ENCODE measurements at places on chromosomes 11 and 22. TPM values are rescaled to one million over a fixed set of nuclear protein-coding genes. Genes with fewer than 3 reads are reported as not detected.

Gene DRICH1
- 1.2 TPM for total RNA-seq

Gene POU2AF1
- 0.48 TPM for total RNA-seq

- H3K27me3 ChIP-seq = no peaks in the 10 kb centered on the region
- H3K27ac ChIP-seq = no peak overlapping the region
- peaks cover 7% of the 10 kb centered on the region for H3K4me1 ChIP-seq
- DNase-seq = no peak
Observed at GRCh38 chr22:37844904-37845329, 783 bp upstream of the ANKRD54 start.

DNA sequence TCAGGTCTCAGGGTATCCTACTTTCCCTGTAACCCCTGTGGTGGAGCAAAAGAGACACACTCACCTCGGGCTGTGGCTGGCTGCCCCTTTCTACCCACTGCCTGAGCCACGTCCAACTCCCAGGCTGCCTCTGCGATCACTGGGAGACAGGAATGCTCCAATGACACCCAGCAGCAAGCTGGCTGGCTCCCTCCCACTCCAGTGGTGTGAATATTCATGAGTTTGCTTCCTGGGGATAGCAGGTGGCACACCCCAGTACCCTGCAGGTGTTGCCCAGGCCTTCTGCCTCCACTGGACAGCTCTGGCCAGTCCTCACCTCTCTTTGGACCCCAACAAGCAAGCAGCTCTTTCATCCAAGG lies 9.7 kb downstream of the GAL3ST1 start:
- no peak for DNase-seq
- no peak overlapping the region for H3K4me3 ChIP-seq
- H3K27ac ChIP-seq = no peak overlapping the region
- H3K4me1 ChIP-seq = no peaks in the 10 kb centered on the region

Gene ANO1
- total RNA-seq = 8.6 TPM

DNA sequence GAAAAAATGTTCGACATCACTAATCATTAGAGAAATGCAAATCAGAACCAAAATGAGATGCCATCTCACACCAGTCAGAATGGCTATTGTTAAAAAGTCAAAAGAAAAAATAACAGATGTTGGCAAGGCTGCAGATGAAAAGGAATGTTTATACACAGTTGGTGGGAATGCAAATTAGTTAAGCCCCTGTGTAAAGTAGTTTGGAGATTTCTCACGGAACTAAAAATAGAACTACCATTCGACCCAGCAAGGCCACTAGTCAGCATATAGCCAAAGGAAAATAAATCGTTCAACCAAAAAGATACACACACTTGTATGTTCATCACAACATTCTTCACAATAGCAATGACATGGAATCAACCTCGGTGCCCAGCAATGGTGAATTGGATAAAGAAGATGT lies 503.2 kb downstream of the OPCML start:
- H3K4me3 ChIP-seq = no peak overlapping the region
- no peaks in the 10 kb centered on the region for H3K4me1 ChIP-seq
- no peak overlapping the region for H3K27ac ChIP-seq
- no peak for DNase-seq
- H3K27me3 ChIP-seq = no peaks in the 10 kb centered on the region

DNA sequence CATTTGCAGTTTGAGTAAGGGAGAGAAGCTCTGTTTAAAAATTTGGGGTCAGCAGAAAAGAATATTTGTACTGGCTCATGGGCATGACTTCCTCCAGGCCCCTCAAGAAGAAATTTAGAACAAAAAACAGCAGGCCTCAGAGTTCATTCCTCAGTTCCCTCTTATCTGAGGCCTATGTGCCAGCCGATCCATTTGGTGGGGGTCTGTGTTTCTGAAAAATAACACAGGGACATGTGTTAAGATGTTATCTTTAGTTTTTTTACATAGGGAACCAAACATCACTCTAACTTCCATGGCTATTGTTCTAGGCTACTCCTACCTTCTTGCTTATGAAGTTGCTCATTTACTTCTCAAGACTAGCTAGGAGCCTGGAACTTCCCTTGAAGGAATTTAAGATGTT lies 16.2 kb upstream of the HSD17B12 start:
- no peaks in the 10 kb centered on the region for H3K4me1 ChIP-seq
- no peak overlapping the region for H3K27ac ChIP-seq
- no peaks in the 10 kb centered on the region for H3K27me3 ChIP-seq
- no peak for DNase-seq

GRCh38 chr11:119421941-119422808 lies 797 bp downstream of the THY1 start:
- no peak overlapping the region for H3K27ac ChIP-seq
- no peaks in the 10 kb centered on the region for H3K27me3 ChIP-seq
- H3K36me3 ChIP-seq = no peaks in the 10 kb centered on the region
- peaks cover 5% of the 10 kb centered on the region for H3K4me1 ChIP-seq
- no peak for DNase-seq
- H3K4me3 ChIP-seq = peak overlapping the region; percentile 42

GRCh38 chr11:127816962-127817361 lies 770.4 kb downstream of the ETS1 start:
- DNase-seq = no peak
- no peaks in the 10 kb centered on the region for H3K36me3 ChIP-seq
- no peak overlapping the region for H3K27ac ChIP-seq
- H3K4me1 ChIP-seq = no peaks in the 10 kb centered on the region
- no peaks in the 10 kb centered on the region for H3K27me3 ChIP-seq
- no peak overlapping the region for H3K4me3 ChIP-seq

DNA sequence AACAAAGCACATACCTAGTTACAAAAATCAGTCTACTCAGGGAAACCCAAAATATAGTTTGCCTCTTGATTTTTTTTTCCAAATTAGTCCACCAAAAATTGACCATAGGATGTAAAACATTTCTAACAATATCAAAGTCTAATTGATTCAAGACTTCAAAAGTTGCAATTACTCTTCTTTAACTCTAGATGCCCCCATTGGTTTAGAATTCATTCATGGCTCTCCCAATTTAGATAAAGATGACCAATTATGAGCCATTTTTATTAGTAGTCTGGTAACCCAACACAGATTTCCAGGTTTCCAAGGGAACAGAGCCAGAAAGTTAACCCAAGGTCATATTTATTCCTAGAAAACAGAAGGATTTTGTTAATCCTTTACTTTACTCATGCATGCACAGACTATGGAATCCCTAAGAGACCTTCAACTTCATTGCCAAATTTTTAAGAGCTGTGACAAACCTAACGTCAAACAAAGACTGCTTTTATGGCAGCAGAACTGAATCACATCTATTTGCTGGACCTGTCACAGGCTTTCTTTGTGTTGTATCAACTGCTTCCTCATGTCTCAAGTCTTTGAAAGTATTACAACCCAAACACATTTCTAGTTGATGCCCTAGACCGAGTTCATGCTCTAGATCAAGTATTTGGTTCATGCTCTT lies 55.3 kb downstream of the C22orf42 start:
- H3K36me3 ChIP-seq = no peaks in the 10 kb centered on the region
- no peaks in the 10 kb centered on the region for H3K4me1 ChIP-seq
- no peak overlapping the region for H3K4me3 ChIP-seq

DNA sequence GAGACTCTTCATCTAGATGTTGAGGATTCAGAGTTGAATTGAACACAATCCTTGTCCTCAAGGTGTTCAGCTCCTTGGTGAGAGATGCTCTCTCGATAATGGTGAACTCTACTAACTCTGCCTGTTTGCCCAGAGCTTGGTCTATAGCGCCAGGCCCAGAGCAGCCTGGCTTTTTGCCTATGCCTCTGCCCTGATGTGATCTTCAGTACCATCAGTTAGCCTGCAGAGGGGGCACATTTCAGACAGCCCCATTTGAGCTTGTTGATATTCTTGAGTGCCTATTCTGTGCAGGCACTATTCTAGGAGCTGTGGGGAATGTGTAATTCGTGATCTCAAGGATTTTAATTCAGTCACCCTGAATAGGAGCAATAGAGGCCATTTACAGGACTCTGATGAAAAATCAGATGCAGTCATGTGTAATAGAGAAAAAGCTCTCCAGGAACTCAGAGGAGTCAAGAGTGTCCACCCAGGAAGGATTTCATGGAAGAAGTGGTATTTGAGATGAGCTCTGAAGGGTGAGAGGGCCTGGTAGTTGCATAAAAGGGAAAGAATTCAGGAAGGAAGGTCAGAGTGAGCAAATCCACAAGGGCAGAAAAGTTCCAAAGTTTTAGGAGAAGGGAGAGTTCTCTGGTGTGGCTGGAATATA lies 19.3 kb downstream of the GTPBP1 start:
- no peaks in the 10 kb centered on the region for H3K36me3 ChIP-seq
- no peak for DNase-seq
- H3K4me1 ChIP-seq = no peaks in the 10 kb centered on the region
- H3K27ac ChIP-seq = no peak overlapping the region
- no peak overlapping the region for H3K4me3 ChIP-seq
